Non-pigmented ciliary epithelial cell (primary cell): ENCODE measurements at places on chromosomes 2 and 18.

DNA sequence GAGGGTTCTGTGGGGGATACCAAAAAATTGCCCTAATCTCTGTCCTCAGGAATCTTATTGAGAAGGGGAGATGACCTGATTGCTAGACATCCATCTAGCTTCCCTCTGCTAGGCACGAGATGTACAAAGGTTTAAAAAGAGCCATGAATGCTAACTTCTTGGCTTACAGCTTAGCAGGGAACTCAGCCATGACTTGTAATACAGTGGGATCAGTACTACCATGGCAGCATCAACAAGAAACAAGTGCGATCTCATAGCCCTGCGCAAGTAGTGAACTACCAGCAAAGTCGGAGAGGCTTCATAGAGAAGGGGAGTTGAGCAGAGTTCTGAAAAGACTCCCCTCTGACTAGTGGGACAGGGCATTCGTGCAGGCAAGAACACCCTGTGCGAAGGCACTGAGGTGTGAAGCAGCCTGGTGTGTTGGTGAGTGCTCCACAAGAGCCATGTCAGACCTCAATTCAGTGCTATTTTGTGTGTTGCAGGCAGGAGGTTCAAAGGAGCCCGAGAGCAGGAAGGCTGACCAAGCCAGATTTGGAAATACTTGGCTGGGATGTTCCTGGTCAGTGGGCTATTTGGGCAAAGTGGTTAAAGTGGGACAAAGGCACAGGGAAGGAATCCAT lies 130.0 kb downstream of the FMNL2 start:
- no peak for DNase-seq

DNA sequence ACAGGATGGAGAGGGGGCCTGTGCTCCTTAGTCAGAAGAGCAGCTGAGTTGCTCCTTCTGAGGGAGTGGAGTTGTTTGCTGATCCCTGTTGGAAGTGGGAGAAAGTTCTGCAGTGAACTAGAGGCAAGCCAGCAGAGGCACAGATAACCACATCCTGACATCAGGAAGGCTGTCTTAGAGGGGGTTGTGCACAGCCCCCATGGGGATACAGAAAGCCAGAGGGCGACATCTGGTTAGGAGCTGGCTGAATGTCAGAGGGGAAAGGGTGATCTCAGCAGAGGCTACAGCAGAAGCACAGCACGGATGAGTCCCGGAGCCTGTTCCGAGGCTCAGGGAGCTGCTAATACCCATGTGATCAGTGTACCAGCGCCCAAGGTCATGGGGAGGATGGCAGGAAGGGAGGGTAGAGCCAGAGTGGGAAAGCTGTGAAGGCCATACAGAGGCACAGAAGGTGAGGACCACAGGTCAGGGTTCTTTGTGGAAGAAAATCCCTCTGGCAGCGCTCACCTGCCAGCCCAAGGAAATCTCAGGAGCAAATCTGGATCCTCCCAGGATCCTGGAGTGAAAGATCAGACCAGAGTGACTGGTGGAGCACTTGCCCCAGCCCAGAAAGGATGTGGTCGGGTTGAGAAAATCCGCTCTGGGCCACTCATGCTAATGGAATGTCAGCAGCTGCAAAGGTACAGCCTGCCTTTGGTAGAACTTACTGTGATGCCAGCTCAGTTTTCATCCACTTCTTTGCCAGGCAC lies 111.8 kb downstream of the STPG4 start:
- peak; percentile 79 for DNase-seq

GRCh38 chr2:15378148-15378908 lies 182.8 kb downstream of the NBAS start:
- DNase-seq: no peak

DNA sequence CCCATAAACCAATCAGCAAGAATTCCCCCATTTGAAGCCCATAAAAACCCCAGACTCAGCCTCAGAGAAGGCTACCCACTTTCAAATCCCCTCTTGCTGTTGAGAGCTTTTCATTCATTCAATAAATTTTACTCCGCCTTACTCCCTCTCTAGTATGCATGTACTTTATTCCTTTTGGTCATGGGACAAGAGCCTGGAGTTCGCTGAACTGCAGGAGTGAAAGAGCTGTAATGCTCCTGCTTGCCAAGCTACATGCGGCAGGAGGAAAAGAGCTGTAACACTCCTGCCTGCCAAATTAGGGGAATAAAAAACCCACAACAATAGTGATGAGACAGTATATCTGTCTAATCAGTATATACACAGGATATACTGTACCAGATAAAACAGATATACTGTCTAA lies 1261.7 kb downstream of the LRP1B start:
- DNase-seq: no peak

GRCh38 chr18:56627991-56628390 lies 10.4 kb downstream of the TXNL1 start:
- DNase-seq: no peak

DNA sequence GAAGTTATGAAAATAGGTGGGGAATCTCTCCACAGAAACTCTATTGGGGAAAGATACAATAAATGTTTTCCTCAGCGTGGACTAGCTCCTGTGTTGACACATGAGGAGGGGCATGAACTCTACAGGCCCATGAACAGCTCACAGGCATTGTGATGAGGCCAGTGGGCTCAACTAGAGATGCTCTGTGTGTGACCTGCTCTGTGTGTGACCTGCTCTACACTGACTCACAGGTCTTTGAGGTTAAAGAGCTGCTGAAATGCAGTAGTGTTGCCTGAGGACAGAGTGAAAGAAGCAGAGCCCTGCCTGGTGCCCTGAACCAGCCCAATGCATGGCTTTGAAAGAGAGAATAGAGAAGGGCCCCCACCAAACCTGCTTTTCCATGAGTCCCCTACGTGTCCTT lies 117.6 kb downstream of the MCFD2 start:
- no peak for DNase-seq
